Activated T-helper 17 cell treated with anti-CD3 and anti-CD28 coated beads, Interleukin-2, amount 50 U/mL, for 72 hours (primary cell): ENCODE measurements at places on chromosomes 4 and X.

DNA sequence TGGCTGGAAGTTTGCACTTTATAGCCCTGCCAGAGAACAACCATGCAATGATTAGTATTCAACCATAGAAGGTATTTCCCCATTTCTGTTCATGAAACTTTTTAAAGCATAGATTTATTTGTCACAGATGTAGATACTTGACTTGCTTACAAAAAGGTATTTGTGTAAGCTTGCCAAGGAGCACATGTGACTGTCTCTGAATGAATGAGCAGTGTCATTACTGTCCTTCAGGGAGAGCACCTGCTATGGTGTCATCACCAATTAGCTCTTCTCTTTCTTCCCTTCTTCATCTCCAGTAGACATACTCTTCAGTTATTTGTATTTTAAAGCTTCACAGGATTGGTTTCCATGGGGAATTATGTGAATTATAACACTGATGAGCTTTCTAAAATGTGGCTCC lies 1064.7 kb upstream of the GRIA3 start:
- ATAC-seq = no peak

DNA sequence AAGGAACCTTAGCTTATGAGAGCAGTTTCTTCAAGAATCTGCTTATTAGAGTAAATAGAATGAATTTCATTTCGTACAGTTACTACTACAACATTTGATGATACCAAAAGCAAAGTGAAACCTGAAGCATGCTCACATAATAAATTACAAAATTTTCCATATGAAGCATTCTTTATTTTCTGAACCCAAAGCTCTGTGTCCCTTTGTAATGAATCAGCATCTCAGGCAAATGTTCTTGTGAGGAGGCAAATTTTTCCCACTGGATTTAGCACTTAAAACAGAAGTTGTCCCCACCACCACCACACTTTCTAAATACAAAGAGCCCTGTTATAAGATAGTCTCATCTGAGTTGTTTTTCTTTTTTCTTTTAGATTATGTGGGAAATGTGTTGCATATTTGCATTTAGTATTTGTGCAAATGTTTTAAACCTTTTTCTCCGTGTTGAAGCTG lies 70.7 kb upstream of the NFKB1 start:
- ATAC-seq = no peak

GRCh38 chr4:151267822-151268535 lies 9.0 kb upstream of the PRSS48 start:
- ATAC-seq = no peak

DNA sequence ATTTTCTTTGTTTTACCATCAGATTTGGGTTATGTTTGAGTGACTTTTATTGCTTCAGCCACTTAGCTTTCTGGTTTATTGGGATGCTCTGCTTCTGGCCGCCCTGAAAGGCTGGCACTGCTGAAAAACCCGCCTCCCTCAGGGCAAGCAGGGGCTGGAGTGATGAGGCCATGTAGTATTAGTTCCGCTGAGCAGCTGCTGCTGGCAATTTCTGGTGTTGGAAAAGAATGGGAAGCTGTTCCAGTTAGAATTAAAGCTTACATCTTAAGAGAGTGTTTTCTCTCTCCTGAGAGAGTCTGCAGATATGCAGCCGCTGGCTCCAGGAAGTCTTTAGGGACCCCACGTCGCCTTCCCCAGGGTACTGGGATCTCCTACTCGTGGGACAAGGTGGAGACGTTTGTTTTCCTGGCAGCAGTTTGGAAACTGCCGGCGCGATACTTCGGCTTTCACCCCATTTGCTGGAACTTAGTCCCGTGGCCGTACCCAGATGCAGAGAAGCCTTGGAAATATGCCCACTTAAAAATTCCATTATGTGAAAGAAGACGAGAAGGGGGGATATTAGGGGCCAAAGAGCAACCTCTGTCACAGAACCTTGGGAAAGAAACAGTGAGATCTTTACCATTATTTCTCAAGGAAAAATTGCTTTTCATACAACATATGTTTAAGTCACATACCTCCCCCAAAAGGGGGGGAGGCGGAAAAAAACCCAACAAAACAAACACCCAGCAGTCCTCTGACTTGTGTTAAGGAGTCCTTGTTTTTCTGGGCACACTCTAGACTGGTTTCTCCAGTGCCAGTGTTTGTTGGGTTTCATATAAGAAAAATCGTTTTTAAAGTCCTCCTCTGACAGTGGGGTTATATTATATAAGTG lies 72.6 kb downstream of the TMEM131L start:
- ATAC-seq = no peak

- no peak for ATAC-seq
Observed at GRCh38 chr4:123327346-123327745, 69.2 kb upstream of the SPRY1 start.

DNA sequence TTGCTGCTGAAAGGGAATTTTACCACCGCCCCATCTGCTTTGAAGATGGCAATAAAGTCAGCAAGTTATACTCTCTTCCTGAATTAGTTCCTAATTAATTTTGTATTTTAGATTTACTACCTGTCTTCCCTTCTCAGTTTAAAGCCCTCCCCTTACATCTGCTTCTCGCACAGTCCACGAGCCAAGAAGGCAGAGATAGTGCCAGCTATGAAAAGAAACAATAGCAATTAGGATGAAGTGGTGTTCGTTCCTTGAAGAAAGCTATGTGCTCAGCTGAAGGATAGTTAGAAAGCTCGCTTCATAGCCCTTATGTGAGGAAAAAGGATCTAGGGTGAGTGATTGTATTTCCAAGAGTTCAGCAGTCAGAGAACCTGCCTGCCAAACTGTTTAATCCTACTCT lies 1678.8 kb upstream of the TENM3 start:
- ATAC-seq = no peak
